ENCODE measurements at places on chromosomes 5 and 9. TPM values are rescaled to one million over a fixed set of nuclear protein-coding genes. Genes with fewer than 3 reads are reported as not detected.

- peaks cover 22% of the 10 kb centered on the region for H3K27me3 ChIP-seq
- H3K4me1 ChIP-seq = no peaks in the 10 kb centered on the region
- H3K36me3 ChIP-seq = no peaks in the 10 kb centered on the region
- DNase-seq = no peak
- H3K27ac ChIP-seq = no peak overlapping the region
Measured at GRCh38 chr9:126704892-126705766, 91.4 kb downstream of the LMX1B start.

DNA sequence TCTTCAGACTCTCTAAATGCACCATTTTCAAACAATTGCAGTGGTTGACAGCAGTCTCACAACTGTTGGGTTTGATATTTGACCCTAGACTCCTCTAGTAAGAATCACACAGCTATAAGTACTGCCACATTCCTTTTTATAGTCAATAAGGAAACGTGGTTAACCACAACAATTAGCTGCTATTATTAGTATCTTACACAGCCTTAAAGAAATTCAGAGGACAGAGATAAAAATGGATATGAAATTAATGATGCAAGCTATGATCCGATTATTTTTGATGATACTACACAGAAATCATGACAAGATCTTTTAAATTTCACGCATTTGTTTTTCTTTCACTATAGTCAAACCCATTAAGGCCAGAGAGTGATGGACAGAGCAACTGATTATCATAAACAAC lies 288.6 kb upstream of the C9orf72 start:
- no peak overlapping the region for H3K4me3 ChIP-seq
- H3K4me1 ChIP-seq = no peaks in the 10 kb centered on the region
- H3K36me3 ChIP-seq = no peaks in the 10 kb centered on the region
- H3K27ac ChIP-seq = no peak overlapping the region
- DNase-seq = no peak

GRCh38 chr5:125961150-125961549 lies 462.1 kb upstream of the GRAMD2B start:
- no peaks in the 10 kb centered on the region for H3K27me3 ChIP-seq
- H3K27ac ChIP-seq = no peak overlapping the region
- H3K4me1 ChIP-seq = no peaks in the 10 kb centered on the region
- no peak overlapping the region for H3K4me3 ChIP-seq
- H3K36me3 ChIP-seq = no peaks in the 10 kb centered on the region
- no peak for DNase-seq

- DNase-seq = no peak
- no peaks in the 10 kb centered on the region for H3K36me3 ChIP-seq
- H3K27ac ChIP-seq = no peak overlapping the region
- peaks cover 4% of the 10 kb centered on the region for H3K4me1 ChIP-seq
- no peaks in the 10 kb centered on the region for H3K27me3 ChIP-seq
Measured at GRCh38 chr9:127158786-127159324, 36.4 kb upstream of the ANGPTL2 start.

- DNase-seq = no peak
- H3K4me3 ChIP-seq = no peak overlapping the region
- H3K27me3 ChIP-seq = no peaks in the 10 kb centered on the region
- peaks cover 52% of the 10 kb centered on the region for H3K4me1 ChIP-seq
- peak overlapping the region; percentile 92 for H3K27ac ChIP-seq
- no peaks in the 10 kb centered on the region for H3K36me3 ChIP-seq
Measured at GRCh38 chr5:55604611-55605067, 69.9 kb upstream of the PLPP1 start.

GRCh38 chr5:111670826-111671492 lies 86.0 kb downstream of the NREP start:
- H3K36me3 ChIP-seq = no peaks in the 10 kb centered on the region
- no peak overlapping the region for H3K27ac ChIP-seq
- H3K4me3 ChIP-seq = no peak overlapping the region
- H3K4me1 ChIP-seq = no peaks in the 10 kb centered on the region
- H3K27me3 ChIP-seq = no peaks in the 10 kb centered on the region

DNA sequence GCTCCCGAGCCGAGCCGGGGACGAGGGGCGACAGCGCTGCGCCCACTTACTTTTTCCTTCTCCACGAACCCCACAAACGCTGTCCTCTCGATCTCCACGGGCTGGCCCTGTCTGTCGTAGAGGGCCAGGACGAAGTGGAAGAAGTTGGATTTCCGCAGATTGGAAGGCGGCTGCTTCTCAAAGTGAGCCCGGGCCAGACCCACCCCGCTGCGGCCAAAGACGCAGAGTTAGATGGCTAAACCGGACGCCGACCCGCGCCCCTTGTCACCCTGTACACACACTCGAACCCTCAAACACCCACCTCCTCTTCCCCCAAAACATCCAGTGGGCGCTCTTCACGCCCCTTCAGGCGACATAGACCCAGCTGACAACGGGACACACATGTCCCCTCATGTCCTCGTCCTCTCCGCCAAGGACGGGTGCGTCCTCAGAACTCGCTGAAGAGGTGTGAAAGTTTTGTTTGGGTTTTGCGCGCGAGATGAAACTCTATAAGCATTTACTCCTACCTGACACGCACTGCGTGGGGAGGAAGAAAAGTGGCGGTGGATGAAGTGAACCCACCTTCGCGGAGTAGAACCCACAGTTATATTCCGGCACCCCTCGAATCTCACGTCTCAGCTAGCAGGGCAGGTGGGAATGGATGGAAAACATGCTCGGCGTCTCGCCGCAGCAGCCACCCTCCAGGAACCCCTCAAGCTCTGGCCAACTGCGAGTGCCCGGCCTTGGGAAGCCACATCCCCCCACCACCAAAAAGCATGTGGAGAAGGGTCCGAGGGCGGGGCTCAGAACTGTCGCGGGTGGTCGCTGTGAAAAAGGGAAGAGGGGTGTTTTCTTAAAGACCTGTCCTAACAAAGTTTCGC lies 2.6 kb downstream of the EBF1 start:
- H3K4me1 ChIP-seq = peaks cover 6% of the 10 kb centered on the region
- no peak for DNase-seq
- H3K27ac ChIP-seq = peak overlapping the region; percentile 94
- no peaks in the 10 kb centered on the region for H3K27me3 ChIP-seq
- peak overlapping the region; percentile 77 for H3K4me3 ChIP-seq

DNA sequence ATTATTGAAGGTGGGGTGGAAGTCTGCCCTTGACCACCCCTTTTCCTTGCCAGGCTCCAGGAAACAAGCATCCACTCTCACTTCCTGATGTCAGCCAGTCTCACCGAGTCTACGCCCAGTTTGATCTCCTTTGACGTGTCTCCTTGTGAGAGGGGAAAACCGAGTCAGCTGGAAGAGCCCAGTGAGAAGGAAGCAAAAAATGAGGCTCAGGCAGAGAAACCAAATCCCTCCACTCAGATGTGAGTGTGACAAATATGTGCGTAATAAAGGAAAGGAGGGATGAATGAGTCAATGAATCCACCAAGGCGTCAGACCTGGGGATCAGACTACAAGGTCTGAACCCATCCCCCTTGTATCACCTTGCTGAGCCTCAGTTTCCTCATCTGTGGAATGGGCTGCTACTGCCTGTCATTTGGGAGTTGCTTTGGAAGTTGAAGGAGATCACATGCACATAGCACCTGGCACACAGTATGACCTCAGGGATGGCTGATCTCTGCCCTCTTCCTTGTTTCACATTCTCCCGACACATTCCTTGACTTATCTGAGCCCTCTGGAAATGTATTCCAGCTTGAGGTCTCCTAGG lies 61.3 kb upstream of the XPA start:
- no peak for DNase-seq

DNA sequence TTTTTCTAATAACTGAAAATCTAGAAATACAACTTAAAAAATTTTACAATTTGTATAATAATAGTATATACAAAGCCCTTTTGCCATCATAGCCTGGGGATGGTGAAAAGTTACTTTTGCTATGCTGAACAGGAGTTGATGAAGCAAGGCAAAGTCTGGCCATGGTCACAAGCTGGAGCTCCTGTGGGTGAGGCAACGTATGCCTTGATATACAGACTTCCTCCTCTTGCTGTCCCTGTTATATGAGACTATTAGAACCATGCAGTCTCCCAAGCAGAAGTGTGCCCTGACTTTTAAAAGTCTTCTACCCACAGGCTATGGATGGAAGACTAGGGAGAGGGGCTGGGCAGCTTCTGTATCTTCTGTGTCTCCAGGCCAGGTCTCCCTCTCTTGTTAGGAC lies 15.7 kb downstream of the FAM151B start:
- no peak for DNase-seq
- no peaks in the 10 kb centered on the region for H3K27me3 ChIP-seq
- no peaks in the 10 kb centered on the region for H3K4me1 ChIP-seq
- no peaks in the 10 kb centered on the region for H3K36me3 ChIP-seq

GRCh38 chr5:63398346-63398745 lies 563.9 kb downstream of the HTR1A start:
- no peaks in the 10 kb centered on the region for H3K27me3 ChIP-seq
- no peaks in the 10 kb centered on the region for H3K4me1 ChIP-seq
- no peaks in the 10 kb centered on the region for H3K36me3 ChIP-seq
- DNase-seq = no peak

GRCh38 chr5:79193643-79194042 lies 42.3 kb upstream of the JMY start:
- H3K4me3 ChIP-seq = no peak overlapping the region
- no peak for DNase-seq
- no peak overlapping the region for H3K27ac ChIP-seq
- H3K27me3 ChIP-seq = no peaks in the 10 kb centered on the region

GRCh38 chr5:88845081-88845697 lies 37.8 kb downstream of the MEF2C start:
- no peak for DNase-seq
- H3K36me3 ChIP-seq = no peaks in the 10 kb centered on the region
- no peak overlapping the region for H3K27ac ChIP-seq
- peaks cover 19% of the 10 kb centered on the region for H3K4me1 ChIP-seq
- H3K27me3 ChIP-seq = no peaks in the 10 kb centered on the region

GRCh38 chr9:88723751-88724150 lies 188.8 kb downstream of the NXNL2 start:
- H3K27me3 ChIP-seq = no peaks in the 10 kb centered on the region
- no peaks in the 10 kb centered on the region for H3K4me1 ChIP-seq
- no peak for DNase-seq
- H3K4me3 ChIP-seq = no peak overlapping the region
- H3K36me3 ChIP-seq = no peaks in the 10 kb centered on the region
- no peak overlapping the region for H3K27ac ChIP-seq

GRCh38 chr5:117859176-117859575 lies 1129.2 kb downstream of the DTWD2 start:
- H3K4me1 ChIP-seq = no peaks in the 10 kb centered on the region
- no peak for DNase-seq
- no peak overlapping the region for H3K27ac ChIP-seq
- no peak overlapping the region for H3K4me3 ChIP-seq
- no peaks in the 10 kb centered on the region for H3K27me3 ChIP-seq
- H3K36me3 ChIP-seq = no peaks in the 10 kb centered on the region

- H3K27ac ChIP-seq = no peak overlapping the region
- DNase-seq = no peak
- H3K4me1 ChIP-seq = no peaks in the 10 kb centered on the region
Measured at GRCh38 chr5:1722877-1723276, 76.8 kb downstream of the MRPL36 start.

GRCh38 chr5:14331386-14331781 lies 188.2 kb downstream of the TRIO start:
- H3K4me1 ChIP-seq = no peaks in the 10 kb centered on the region
- no peak overlapping the region for H3K4me3 ChIP-seq
- no peaks in the 10 kb centered on the region for H3K27me3 ChIP-seq
- H3K27ac ChIP-seq = no peak overlapping the region

HNRNPA0 gene
- total RNA-seq = 8.6 TPM

IFNA21 gene
- not detected for total RNA-seq

CARTPT gene
- 12.7 TPM for total RNA-seq

OR1Q1 gene
- not detected for total RNA-seq

RAB14 gene
- 18.2 TPM for total RNA-seq

ADGRD2 gene
- not detected for total RNA-seq

SELENOP gene
- total RNA-seq = 119 TPM

QRFP gene
- total RNA-seq = not detected

Data from ascending aorta (tissue), 2 donors.